Lung (tissue), 17 donors: ENCODE measurements at places on chromosomes 2 and 18.

- DNase-seq, result no peak
These were observed 80.4 kb downstream of the MTA3 start for GRCh38 chr2:42648796-42649195.

DNA sequence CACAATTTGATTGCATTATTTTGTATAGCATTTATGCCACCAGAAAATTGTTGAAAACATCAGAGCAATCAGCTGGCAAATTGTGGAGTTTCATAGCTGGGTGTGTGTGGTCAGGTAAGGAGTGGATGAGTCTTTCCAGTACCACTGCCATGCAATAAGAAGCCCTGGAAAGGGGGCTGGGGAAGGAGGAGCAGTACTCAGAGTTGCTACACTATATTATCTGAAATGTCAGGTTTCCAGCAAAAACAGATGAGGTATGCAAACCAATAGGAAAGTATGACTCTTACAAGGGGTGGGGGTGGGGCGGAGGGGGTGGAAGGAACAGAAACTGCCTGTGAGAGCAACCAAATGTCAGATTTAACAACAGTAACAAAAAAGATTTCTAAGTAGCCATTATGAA lies 112.2 kb downstream of the SOS1 start:
- DNase-seq, result no peak

GRCh38 chr2:212979799-212980198 lies 171.6 kb downstream of the IKZF2 start:
- no peak for DNase-seq

GRCh38 chr2:227183657-227184367 lies 19.4 kb downstream of the COL4A3 start:
- DNase-seq, result no peak

- no peak for DNase-seq
These were observed 141.0 kb downstream of the RPIA start for GRCh38 chr2:88832311-88832991.

GRCh38 chr18:9707381-9708056 lies 582 bp upstream of the RAB31 start:
- DNase-seq, result no peak

DNA sequence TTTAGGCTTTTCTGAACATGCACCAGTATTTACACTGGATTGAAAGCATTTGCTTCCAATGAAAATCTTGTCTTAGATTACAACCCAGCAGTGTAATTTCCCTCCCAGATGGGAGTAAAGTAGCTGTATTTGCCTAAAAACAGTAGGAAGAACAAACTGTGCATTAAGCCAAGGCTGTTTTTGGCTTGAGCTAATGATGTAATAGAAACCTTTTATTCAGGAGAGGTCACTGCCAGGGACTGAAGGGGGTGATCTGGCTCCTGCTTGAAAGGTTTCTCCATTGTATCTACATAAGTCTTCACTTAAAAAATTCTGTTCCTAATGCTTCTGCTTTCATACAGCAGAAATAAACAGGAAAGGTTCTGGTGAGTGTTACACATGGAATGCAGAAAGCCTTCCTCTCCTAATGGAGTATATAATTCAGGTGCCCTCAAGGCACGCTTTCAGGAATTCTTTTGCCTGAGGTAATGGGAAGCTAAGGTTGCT lies 74.4 kb downstream of the MEIS1 start:
- no peak for DNase-seq

DNA sequence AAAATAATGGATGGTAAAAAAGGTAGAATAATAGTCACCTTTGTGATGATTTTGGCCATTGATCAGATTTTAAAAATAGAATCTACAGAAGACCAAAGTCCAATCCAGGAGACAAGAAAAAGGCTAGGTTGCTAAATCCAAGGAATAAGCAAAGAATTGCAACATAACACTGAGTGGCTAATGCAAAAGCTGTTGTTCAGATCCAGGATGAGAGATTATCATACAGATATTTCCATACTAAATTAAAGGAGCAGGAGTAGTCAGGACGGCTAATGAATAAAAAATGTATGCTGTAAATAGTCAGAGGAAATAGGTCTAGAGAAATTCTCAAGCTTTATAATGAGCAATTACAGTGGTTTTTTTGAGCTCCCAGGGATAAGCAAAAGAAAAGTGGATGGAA lies 745.9 kb upstream of the ACVR2A start:
- DNase-seq, result no peak

- no peak for DNase-seq
These were observed 169.2 kb downstream of the LNPK start for GRCh38 chr2:175832866-175833265.

DNA sequence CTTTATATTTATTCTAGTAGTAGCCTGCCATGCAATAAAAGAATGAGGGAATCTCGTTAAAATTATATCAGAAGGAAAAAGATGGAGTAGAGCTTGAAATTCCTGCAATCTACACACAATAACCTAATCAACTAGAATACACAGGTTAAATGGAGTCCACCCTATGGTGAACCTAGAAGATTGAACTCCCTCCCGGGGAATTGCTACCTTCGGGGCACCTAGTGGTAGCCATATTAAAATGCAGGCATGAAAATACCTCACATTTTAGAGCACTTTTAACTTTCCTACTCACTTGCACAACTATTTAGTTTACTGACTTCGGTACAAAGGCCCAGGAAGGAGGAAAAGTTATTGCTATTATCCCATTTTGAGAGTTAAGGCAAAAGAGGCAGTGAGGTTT lies 174.5 kb downstream of the SS18 start:
- no peak for DNase-seq

DNA sequence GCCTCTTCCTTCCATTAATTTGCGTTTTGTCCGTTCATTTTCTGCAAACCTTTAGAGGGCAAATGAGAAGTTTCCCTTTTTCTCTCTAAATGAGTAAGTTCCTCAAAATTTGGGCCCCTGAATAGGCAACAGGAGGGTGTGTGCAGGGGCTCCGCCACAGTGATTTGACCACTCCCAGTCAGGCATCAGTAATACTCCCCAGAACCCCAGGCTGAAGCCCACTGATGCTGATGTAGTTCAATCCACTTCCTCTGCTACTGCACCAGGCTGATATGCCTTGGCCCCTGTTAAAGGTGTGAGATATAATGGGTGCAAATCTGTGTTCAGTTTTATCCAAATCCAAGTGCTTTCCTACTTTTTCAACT lies 1150.0 kb downstream of the RPIA start:
- no peak for DNase-seq

GRCh38 chr2:100136310-100136709 lies 6.1 kb downstream of the AFF3 start:
- DNase-seq, result no peak

DNA sequence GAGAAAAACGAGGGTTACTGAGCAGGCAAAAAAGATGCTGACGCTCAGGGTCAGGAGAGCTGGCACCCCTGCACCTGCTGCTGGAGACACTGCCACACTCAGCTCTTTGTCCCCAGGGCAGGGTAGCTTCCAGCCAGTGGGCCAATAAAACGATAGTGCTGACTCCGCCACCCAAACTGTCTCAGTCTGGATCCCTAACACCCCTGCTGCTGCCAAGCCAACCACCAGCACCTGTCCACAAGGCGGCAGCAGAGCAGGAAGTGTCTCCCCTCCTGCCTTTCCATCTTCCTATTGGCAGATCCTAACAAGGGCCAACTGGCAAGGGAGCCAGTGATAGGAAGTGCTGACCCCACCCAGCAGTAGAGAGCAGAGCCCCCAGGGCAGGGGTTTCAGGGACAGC lies 531.5 kb upstream of the SALL3 start:
- DNase-seq, result no peak

DNA sequence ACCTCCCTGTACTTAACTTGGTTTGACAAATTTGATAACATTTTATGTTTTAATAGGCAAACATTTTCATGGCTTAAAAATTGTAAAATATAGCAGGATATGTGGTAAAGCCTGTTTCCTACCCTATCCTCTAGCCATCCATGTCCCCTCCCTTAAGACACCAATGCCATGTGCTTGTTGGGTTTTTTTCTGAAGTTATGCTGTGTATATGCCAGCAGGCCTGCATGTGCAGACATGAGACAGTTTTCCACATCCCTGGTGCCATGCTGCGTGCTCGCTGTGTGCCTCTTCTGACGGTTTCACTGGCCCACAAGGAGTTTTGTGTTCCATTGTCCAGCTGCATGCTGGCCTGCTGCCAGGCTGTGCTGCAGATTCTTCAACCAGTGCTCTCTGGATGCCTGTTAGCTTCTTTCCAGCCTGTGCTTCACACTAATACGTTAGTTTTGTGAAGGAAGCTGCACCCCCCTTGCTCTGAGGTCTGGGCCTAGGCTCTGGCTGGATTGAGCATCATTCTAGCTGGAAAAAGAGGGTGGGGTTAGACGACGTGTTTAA lies 16.9 kb downstream of the INPP4A start:
- peak; percentile 32 for DNase-seq

DNA sequence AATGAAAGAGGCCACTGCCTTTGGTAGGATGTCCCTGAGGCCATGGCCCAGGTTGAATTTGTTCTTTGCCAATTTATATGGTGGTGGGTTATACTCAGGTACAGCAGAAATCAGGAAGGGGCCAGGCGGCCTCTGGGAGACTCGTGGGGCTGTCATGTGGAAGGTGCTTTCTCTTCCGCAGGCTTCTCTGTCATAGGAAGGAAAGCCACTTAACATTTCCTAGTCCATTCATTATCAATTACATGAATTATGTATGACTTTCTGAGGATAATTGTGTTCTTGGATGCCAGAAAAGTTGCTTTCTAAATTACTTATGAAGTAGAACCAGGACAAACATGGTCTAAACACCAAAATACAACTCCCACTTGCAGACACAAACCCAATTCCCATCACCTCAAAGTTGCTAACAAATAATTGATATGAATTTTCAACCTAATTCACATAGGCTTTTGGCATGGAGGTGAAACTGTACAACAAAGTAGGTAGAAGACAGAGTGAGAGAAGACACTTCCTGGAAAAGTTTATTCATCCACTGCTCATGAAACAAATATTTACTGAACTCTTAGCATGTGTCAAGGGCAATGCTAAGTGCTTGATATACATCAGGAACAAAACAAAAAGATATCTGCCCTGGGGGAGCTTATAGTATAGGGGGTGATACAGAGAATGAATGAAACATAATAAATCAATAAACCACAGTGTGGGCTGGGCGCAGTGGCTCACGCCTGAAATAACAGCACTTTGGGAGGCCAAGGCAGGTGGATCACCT lies 50.5 kb upstream of the CHMP1B start:
- DNase-seq, result no peak

GRCh38 chr2:233679196-233679595 lies 2.5 kb upstream of the UGT1A7 start:
- no peak for DNase-seq

DNA sequence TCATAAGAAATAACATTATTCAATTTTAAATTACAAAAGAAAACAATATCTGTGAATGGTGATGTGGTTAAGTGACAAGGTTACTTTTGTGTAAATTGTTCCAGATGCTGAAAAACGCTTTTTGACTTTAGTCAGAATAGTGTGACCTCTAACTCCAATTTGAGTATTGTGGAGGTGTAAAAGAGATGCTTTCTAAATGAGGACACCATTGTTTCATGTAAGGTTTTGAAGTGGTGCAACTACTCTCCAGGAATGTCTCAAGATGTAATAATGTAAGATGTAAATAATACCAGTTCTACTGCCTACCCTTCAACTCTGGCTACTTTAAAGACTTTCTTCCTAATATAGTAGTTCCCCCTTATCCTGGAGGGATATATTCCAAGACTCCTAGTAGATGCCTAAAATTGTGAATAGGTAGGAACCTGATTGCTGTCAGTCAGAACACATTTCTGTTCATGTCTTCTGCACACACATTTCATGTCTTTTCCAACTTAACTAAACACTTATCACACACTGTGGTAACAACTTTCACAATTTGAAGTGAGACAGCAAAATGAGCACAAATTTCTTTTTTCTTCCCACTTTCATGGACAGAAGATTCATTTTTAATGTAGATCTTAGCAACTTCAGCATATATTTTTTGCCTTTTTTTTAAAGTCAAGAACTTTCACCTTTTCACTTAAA lies 39.1 kb upstream of the PPP1R1C start:
- DNase-seq, result no peak

- no peak for DNase-seq
These were observed 66.7 kb downstream of the TMEM18 start for GRCh38 chr2:610491-610890.

GRCh38 chr2:36403675-36404230 lies 48.2 kb downstream of the CRIM1 start:
- no peak for DNase-seq

DNA sequence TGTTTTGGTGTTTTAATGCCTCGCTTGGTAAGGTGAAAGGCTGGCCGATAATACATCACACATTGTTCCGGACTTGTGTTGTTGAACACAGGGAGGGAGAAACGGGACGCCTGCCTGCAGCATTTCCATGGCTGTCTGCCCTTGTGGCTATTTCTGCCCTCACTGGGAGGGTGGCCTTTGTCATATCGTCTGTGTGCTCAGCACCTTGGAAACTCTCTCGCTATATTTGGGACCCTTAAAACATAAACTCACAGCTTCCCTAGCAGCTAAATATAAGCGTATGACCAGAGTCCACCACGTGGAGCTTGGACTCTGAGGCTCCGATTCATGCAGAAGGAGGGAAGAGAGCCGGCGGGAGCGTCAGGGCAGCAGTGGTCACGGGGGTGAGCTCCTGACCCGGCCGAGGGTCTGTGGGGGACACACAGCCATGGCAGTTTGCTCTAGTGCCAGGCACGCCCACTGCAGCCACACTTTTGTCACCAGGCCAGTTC lies 111.7 kb downstream of the SH3BP4 start:
- DNase-seq, result no peak

GRCh38 chr2:61017003-61017555 lies 441 bp upstream of the PEX13 start:
- peak; percentile 80 for DNase-seq

DNA sequence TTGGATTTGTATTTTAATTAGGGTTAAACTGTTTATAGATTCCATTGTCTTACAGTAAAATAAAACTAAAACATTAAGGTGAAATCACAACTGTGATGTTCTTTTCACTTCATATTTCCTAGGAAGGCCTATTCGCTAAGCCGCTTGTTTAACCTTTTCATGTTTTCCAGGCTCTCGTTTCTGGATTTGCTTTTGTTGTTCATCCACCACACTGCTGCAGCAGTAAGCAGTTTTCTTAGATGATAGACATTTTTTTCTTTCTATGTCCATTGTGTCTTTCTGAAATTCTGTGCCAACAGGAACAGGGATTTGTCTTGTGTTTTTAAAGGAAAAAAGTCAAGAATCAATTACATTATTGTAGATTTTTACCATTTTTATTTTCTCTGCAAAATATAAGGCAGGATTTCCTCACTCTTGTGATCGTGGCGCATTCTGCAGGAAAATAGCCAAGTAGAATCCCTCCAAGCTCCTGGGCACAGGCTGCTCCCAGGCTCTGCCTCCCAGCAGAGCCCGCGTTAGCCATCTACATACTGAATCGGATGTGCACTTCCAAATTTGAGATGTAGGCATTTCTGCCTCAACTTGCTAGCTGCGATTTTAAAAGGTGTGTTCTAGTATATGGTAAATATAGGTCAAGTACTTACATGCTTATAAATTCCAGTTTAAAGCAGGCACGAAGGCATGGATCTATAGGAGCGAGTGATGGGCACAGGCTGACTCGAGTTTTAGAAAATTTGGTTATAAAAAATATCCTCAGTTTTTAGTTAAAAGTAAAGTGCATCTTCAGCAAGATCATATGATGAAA lies 10.2 kb downstream of the TSHZ1 start:
- DNase-seq, result no peak
